Non-pigmented ciliary epithelial cell (primary cell): ENCODE measurements at places on chromosomes 5 and 9.

DNA sequence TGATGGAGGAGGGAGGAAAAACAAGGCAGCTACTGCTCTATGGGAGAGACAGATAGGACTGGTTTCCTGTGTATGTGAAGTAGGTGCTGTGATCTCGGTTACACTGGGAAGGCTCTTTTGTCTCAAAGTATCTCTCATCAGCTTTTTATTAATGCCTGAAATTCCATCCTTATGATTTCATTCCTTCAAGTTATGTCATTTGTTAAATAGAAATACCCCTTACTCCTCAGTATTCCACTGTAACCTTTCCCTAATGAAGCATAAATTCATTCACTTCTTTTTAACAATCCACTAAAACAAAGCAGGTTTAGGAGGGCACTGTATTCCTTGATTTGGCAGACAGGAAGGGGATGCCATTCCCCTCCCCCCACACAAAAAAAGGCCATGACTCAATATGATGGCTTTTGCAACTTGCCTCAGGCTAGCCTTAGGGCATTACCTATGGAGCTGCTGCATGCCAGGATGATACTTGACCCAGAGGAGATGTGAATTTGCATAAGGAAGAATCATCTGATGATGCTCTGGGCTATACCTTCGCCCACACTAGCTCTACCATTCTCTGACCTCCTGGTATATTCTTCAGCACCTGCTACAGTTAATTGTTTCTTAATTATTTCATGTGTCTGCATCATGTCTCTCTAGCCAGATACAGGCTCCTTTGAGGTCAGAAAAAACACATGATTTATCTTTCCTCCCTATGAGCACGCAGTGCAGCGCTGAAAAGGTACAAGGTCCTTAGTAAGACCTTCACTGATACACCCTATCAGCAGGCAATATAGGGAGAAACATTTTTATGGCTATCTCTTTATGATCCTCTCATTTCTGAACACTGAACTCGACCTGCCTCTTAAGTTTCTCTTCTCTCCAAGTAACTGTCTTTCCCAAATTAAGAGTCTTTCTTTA, 26.3 kb downstream of the NR3C1 start:
- peak; percentile 22 for DNase-seq

- no peak for DNase-seq
Measured at GRCh38 chr9:131734165-131734610, 5.7 kb downstream of the RAPGEF1 start.

- no peak for DNase-seq
Measured at GRCh38 chr5:82673057-82673809, 395.1 kb upstream of the RPS23 start.

GRCh38 chr5:82107267-82107666, 135.4 kb downstream of the ATG10 start:
- peak; percentile 13 for DNase-seq

DNA sequence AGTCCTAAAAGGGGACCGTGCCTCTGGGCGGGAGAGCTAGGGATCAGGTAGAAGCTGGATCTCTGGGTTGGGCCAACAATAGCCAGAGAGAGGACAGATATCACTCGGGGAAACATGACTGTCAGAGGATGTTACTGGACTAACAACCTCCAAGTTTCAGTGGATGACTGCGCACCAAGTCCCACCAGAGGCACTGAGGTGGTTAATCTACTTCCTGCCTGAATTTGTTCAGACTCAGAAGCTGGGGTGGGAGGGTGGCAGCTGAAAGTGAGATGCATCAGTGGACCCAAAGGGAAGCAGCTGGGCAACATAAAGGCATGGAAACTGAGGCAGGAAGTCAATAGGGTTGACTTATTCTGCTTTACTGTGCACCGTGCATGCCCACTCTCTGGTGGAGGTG, 130.1 kb upstream of the SLC44A1 start:
- DNase-seq = no peak

DNA sequence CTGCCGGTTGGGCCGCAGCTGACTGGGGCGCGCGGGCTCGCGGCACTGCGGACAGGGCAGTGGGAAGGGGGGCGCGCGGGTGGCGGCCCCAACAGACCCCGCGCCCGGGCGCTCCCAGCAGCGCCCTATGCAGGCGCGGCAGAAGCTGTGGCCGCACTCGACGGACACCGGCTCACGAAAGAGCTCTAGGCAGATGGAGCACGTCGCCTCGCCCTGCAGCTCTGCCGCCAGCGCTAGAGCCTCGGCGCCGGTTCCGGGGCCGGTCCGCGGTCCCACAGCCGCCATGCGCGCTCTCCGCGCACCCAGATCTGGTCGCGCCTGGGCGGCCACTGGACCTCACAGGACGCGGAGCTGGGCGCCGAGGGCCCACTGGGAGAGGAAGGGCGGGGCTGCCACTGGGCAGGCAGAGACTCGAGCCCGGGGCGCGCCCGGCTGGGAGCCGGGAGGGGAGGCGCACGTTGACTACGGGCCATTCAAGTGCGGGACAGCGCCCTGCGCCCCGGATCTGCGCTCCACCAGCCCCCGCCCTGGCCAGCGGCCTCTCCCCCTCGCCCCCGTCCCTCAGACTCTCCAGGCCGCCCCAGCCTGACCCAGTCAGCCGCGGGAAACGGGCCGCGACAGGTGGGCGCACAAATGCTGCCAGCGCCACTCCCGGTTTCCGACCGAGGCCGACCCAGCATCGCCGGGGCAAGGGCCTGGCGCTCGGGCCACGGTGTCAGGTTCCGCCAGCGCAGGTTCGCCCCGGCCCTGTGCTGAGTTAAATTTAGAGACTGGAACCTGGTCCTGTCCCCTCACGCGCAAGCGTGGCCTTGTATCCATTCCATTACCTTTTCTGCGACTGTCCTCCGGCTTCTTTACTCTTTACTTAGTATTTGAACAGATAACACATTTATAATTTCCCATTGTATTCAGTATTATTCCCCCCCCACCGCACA, at the start of gene TRIM7:
Gene TRIM7, minus strand, starts transcription at position 371 of the 935 bp plus-strand sequence. Its CDS starts 86 bp downstream, at position 285.
- no peak for DNase-seq

DNA sequence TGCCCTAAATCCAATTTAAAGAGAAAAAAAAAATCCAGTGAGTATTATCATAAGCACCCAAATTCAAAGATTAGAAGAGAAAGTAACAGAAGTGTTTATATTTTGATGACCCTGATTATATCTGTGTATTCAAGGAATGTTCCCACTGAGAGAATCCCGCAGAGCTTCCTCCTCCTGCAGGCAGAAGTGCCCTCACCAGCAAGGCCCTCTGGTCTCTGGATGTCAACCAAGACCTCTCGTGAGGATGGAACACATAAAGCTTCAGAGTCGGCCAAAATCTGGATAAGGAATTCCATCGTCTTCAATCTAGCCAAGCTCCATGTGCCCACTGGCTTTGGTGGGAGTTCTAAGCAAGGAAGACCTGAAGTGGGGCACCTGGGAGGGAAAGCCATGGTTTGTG, 18.1 kb downstream of the PTCH1 start:
- DNase-seq = no peak

DNA sequence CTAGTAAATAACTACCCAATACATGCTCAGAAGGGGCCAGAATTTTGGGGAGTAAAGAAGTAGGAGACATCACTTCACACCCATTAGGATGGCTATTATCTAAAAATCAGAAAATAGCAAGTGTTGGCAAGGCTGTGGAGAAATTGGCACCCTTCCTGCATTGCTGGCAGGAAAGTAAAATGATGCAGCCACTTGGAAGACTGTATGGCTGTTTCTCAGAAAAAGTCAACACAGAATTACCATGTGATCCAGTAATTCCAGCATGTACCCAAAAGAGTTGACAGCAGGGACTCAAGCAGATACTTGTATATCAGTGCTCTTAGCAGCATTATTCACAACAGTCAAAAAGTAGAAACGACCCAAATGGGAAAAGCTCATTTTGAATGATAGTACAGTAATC, 107.6 kb downstream of the APBA1 start:
- DNase-seq = no peak
